ENCODE measurements at places on chromosomes 12 and 14.
A peak's percentile ranks its signal among the peaks of the same experiment; 100 is the strongest.

DNA sequence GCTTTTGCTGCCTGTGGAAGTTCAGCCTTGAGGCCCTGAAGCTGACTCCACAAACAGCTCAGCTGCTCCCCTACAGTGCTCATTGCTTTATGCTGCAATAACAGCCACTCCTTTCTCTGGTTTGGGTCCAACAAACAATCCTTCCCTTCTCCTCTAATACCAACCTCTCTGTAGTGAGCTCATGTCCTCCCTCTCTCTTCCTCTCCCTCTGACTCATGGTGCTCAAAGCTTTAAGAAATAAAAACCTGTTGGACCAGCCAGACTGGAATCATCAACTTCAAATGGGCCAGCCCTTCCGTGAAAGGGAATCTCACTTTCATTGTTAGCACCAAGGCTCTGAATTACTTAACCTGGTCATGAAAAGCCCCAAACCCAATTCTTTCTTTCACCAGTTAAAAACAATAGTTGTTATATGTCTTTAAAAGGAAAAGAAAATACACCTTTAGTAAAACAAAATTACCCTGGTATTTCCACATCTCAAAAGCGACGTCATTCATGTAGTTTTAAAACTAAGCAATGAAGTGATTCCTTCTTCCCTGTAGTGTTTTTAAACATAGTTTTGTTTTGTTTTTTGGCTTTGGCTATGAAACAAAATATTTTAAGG is 126.4 kb downstream of the DUSP6 start:
- H3K27ac ChIP-seq = no peak overlapping the region
- H3K36me3 ChIP-seq = no peaks in the 10 kb centered on the region
- DNase-seq = no peak
- no peak overlapping the region for H3K4me3 ChIP-seq
- peaks cover 12% of the 10 kb centered on the region for H3K4me1 ChIP-seq

DNA sequence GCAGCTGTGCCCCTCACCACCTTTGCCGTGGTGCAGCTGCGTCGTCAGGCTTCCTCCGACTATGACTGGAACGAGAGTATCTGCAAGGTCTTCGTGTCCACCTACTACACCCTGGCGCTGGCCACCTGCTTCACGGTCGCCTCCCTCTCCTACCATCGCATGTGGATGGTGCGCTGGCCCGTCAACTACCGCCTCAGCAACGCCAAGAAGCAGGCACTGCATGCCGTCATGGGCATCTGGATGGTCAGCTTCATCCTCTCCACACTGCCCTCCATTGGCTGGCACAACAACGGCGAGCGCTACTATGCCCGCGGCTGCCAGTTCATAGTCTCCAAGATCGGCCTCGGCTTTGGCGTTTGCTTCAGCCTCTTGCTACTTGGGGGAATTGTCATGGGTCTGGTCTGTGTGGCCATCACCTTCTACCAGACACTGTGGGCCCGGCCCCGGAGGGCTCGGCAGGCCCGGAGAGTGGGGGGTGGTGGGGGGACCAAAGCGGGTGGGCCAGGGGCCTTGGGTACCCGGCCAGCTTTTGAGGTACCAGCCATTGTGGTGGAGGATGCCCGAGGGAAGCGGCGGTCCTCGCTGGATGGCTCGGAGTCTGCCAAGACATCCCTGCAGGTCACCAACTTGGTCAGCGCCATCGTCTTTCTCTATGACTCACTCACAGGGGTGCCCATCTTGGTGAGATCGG is 2.6 kb downstream of the GPR162 start:
- H3K27me3 ChIP-seq = peaks cover 29% of the 10 kb centered on the region
- H3K27ac ChIP-seq = no peak overlapping the region
- no peak for DNase-seq
- H3K4me3 ChIP-seq = no peak overlapping the region

DNA sequence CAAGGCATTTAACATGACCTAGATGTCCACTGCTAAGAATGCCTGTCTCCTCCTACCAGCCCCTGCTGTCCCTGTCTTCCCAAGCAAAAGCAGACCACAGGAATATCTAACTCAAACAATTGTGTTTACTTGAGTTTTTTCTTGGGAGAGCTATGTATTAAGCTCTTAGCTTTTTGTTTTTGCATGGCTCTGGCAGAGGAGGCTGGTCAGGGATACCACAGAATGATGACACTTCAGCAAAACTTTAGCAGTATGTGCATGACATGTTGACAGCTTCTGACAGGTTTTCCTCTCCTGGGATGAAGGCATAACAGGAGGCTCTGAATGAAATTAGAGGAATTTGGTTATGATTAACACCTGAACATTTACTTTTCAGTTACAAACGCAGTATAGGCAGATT is 6.9 kb downstream of the TMBIM6 start:
- DNase-seq = no peak
- H3K27ac ChIP-seq = peak overlapping the region; percentile 68
- H3K4me3 ChIP-seq = peak overlapping the region; percentile 37
- peaks cover 100% of the 10 kb centered on the region for H3K4me1 ChIP-seq
- peaks cover 15% of the 10 kb centered on the region for H3K36me3 ChIP-seq

DNA sequence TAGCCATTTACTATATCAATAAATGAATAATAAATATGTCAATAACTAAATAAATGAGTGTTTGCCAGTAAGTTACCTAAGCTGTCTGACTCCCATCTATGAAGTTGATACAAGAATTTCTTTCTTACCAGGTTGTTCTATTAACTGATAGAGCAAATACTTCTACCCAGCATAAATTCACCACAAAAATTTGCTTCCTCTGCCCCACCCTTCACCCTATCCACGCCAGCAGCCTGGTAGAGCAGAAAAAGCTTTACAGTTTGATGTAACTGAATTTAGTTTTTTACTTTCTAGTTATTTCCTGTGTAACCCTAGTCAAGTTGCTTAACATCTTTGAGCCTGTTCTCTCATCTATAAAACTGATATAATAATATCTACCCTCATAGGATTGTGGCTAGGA is 94.9 kb upstream of the SLC16A7 start:
- DNase-seq = no peak
- H3K4me1 ChIP-seq = no peaks in the 10 kb centered on the region
- H3K4me3 ChIP-seq = no peak overlapping the region
- H3K27me3 ChIP-seq = no peaks in the 10 kb centered on the region
- H3K36me3 ChIP-seq = no peaks in the 10 kb centered on the region

DNA sequence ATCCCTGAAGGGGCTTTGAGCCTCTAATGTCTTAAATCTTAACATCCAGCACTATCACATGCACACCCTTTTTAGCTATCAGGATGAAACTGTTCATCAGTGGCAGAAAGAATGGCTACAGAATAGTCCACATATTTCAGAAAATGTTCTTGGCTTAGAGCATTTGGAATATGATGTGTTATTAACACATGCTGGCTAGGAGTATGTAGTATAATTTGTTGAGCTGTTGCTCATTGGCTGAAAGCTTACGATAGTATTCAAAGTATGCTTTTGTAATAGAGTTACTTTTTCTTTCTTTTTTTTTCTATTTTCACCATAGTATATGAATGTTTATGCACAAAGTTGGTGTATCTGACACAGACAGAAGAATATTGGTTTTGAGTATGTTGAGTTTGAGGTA is 55.1 kb downstream of the MNAT1 start:
- H3K4me1 ChIP-seq = no peaks in the 10 kb centered on the region
- no peak overlapping the region for H3K27ac ChIP-seq
- H3K4me3 ChIP-seq = no peak overlapping the region
- no peak for DNase-seq
- no peaks in the 10 kb centered on the region for H3K27me3 ChIP-seq

GRCh38 chr12:60106214-60106613 is 510.4 kb downstream of the SLC16A7 start:
- H3K4me3 ChIP-seq = no peak overlapping the region
- no peaks in the 10 kb centered on the region for H3K36me3 ChIP-seq
- no peaks in the 10 kb centered on the region for H3K27me3 ChIP-seq
- DNase-seq = no peak

DNA sequence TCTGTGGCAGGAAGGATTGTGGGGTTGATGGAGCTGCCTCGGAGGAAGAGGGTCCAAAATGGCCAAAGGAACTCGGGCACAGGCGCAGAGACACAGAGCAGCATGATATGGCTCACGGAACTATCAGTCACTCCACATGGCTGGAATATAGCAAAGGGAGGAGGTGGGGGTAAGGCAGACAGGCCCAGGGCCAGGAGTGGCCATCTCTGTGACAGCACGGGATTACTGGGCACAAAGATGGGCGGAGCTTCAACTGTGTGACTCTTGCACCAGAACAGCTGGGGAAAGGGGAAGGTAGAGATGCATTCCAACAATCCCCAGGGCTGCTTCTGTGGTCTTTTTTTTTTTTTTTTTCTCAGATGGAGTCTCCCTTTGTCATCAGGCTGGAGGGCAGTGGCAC is 24.8 kb upstream of the EML1 start:
- no peak overlapping the region for H3K4me3 ChIP-seq
- H3K27me3 ChIP-seq = no peaks in the 10 kb centered on the region
- no peaks in the 10 kb centered on the region for H3K36me3 ChIP-seq
- H3K4me1 ChIP-seq = peaks cover 31% of the 10 kb centered on the region
- H3K27ac ChIP-seq = no peak overlapping the region
- DNase-seq = no peak

DNA sequence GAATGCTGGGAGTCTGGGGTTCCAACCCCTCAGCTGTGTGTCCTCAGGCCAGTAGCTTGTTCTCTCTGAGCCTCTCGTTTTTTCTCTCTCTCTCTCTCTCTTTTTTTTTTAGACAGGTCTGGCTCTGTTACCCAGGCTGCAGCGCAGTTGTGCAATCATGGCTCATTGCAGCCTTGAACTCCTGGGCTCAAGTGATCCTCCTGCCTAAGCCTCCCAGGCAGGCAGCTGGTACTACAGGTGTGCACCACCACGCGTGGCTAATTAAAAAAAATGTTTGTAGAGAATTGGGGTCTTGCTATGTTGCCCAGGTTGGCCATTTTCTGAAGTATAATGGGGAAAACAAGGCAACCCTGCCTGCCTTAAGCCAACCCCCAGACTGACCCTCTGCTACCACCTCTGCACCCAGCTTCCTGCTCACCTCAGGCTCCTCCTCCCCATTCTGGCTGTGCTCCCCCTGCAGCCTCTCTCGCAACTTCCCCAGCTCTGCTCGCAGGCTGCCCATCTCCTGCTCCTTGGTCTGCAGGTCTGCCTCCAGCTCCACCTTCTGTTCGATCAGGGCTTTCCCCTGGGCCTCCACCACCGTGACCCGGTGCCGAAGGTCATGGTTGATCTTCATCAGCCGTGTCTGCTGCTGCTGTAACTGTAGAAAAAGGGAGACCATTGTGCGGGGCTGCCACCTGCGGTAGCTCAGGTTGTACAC is 35.2 kb downstream of the RILPL1 start:
- H3K27ac ChIP-seq = no peak overlapping the region
- H3K27me3 ChIP-seq = no peaks in the 10 kb centered on the region
- H3K36me3 ChIP-seq = peaks cover 39% of the 10 kb centered on the region
- H3K4me1 ChIP-seq = peaks cover 20% of the 10 kb centered on the region

DNA sequence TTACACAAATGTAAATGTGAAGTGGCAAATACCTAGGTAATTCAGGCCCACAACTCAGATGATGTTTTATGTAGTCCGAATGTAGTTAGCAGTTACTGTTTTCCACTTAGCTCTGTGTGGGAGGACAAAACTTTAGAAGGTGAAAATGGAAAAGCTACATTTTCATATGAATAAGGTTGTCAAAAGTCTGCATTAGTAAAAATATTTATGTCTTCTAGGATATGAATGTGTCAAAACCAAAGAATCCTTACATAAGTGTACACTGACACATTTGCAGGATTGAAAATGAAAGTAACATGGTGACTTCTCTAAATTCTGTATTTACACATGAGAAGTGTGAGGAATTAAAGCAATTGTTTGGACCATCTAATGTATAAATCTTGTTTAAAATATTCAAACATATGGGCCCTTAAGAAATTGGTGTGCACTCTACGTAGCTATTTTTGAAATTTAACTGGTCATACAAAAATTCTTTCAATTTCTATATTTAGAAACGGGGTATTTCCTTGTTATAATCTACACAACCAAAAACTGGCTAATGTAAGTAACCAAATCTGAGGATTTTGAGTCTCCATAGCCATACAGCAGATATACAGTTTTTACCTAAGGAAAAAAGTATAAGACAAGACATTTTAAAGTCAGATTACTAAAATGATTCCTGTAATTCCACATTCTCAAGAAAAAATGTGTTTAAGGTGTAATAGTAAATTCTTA is 5.4 kb downstream of the CDKN1B start:
- H3K4me1 ChIP-seq = peaks cover 82% of the 10 kb centered on the region
- no peak for DNase-seq
- H3K27ac ChIP-seq = peak overlapping the region; percentile 97
- no peaks in the 10 kb centered on the region for H3K27me3 ChIP-seq
- H3K36me3 ChIP-seq = peaks cover 31% of the 10 kb centered on the region
